ENCODE measurements at places on chromosomes 6 and 20. TPM values are rescaled to one million over a fixed set of nuclear protein-coding genes. Genes with fewer than 3 reads are reported as not detected.
A peak's percentile ranks its signal among the peaks of the same experiment; 100 is the strongest.

NEDD9 gene
- 0.71 TPM for total RNA-seq

PRICKLE4 gene
- total RNA-seq = 0.28 TPM

HLA-DQB2 gene
- total RNA-seq = not detected

- no peaks in the 10 kb centered on the region for H3K36me3 ChIP-seq
- no peak overlapping the region for H3K4me3 ChIP-seq
- H3K27ac ChIP-seq = no peak overlapping the region
- no peaks in the 10 kb centered on the region for H3K4me1 ChIP-seq
- no peak for DNase-seq
These were observed 370.6 kb upstream of the MAN1A1 start for GRCh38 chr6:119720160-119720559.

- H3K4me1 ChIP-seq = peaks cover 40% of the 10 kb centered on the region
- no peak overlapping the region for H3K4me3 ChIP-seq
- no peaks in the 10 kb centered on the region for H3K27me3 ChIP-seq
- no peaks in the 10 kb centered on the region for H3K36me3 ChIP-seq
- no peak overlapping the region for H3K27ac ChIP-seq
- DNase-seq = peak; percentile 82
These were observed 201.0 kb upstream of the CEP162 start for GRCh38 chr6:84428300-84428907.

DNA sequence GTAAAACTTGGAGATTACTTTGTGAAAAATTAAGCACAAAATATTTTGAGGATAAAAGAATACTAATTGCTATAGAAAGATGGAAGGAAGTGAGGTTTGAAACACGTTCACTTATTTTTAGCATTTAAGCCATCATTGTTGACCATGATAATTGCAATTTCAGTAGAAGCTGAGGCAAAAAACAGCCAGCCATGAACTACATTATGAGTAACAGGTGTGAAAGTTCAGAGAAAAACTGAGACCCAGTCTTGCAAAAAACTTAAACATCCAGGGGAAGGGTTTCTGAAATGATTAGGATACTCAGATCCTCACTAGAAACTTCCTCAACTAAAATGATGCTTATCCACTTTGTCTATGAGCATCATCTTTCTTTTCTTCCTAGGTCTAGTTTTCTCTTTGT, 619.4 kb downstream of the PHF3 start:
- no peak overlapping the region for H3K27ac ChIP-seq
- DNase-seq = no peak
- H3K4me3 ChIP-seq = no peak overlapping the region
- no peaks in the 10 kb centered on the region for H3K4me1 ChIP-seq
- H3K27me3 ChIP-seq = no peaks in the 10 kb centered on the region

Measured in SJCRH30 (cell line).